ENCODE measurements at places on chromosomes 2 and 18.

- DNase-seq: no peak
Measured at GRCh38 chr18:48020337-48021250, 90.1 kb upstream of the SMAD2 start.

DNA sequence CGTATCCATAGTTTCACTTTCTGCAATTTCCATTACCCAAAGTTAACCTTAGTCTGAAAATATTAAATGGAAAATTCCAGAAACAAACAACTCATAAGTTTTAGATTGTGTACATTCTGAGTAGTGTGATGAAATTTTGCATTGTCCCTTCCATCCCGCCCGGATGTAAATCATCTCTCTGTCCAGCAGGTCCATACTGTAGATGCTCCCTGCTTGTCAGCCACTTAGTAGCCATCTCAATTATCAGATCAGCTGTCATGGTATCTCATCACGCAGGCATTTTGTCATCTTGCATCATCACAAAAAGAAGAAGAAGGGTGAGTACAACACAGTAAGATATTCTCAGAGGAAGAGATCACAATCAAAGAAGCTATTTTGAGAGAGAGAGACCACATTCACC, 185.0 kb upstream of the STK17B start:
- no peak for DNase-seq

DNA sequence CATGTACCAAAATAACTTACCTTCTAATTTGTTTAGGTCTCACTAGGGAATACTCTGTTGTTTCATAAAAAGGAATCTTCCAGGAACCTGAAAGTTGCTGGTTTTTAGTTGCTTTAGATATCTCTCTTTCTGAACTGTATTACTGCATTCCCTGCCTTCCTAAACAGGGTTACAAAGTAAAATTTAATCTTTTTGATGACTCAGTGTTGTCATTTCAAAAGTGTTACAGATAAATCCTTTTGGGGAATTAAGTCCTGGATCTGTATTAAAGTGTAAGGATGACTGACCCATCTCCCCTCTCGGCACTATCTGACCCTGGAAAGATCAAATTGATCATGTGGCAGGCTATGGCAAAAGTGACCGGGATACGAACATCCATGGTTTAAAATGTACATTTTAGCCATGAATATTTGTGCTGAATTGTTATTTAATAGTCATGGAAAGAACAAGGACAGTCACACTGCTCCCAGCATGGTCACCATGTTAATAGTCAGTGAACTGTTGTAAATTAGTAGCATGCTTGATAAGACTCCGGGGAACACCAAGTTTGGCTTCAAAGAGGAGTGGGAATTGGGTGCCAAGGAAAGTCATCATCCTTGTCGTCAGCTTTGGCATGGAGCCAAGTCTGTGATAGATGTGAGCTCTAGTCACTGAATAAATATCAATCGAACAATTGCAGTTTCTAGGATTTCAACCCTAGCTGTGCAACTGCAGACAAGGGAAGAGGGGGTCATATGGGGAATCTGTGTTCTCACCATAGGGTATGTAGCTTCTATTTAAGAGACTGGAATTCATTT, 4.2 kb downstream of the PLEKHA3 start:
- DNase-seq: peak; percentile 53

GRCh38 chr18:57904535-57904934, 101.4 kb upstream of the ATP8B1 start:
- DNase-seq: peak; percentile 20

DNA sequence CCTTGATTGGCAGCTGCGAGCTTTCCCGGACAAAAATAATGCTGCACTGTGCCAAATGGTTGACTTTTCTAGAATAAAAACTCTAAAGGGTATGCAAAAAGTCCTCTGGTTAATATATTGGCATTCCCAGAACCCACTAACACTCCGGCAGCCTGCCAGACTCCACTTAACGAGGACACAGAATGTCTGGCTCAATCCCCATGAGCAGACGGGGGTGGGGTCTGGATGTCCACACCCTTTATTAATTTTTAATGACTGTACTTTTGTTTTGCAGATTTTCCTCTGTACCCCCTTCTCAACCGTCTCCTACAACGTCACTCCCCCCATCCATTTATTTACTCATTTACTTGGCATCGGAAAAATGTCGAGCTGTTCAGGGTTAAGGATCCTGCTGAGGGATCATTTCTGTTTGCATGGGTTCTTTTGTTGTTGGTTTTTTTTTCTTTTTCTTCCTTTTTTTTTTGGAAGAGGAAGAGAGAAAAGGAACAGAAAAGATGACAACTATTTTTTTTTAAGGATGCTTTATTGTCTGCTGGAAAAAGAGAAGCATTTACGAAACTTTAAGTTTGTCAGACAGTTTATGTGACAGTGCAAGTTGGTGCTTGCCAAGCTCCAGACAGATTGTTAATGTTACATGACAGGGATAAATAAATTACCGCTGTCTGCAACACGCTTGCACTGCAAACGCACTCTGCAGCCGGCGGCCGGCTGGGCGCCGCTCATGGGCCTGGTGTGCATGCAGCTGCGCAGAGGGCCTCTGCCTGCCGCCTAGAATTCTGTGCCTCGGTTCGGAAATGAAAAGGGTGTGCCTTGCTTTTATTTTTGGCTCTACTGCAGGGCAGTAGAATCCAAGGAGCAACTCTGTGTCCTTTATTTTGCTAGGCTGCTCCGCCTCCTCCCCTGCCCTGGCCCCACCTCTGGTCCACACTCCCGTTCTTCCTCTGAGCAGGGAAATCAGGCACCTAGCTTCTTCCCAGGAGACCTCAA, 3.6 kb downstream of the LDLRAD4 start:
- DNase-seq: peak; percentile 89

All from DMS79 treated with DMSO at 0.1 percent for 48 hours (cell line).